Mesothelial cell of epicardium (in vitro differentiated cells): ENCODE measurements at places on chromosomes 1 and 21. TPM values are rescaled to one million over a fixed set of nuclear protein-coding genes. Genes with fewer than 3 reads are reported as not detected.

GBP4 gene
- total RNA-seq: 4.8 to 6.7 TPM (median 5.5 TPM) in 3 replicates

LCE2B gene
- not detected in 3 replicates for total RNA-seq

MRAP gene
- not detected in 3 replicates for total RNA-seq

RNF207 gene
- total RNA-seq: 467 to 481 TPM (median 477 TPM) in 3 replicates

KCNJ10 gene
- 0.14 to 0.27 TPM (median 0.22 TPM) in 3 replicates for total RNA-seq

CBS gene
- total RNA-seq: 30.2 to 32.1 TPM (median 31.4 TPM) in 3 replicates

KRTAP7-1 gene
- total RNA-seq: not detected in 3 replicates

TPTE gene
- total RNA-seq: not detected in 3 replicates

RNU1-2 gene
- total RNA-seq: 3,774 to 3,945 TPM (median 3,937 TPM) in 3 replicates

ODF2L gene
- 66.4 to 74.0 TPM (median 71.7 TPM) in 3 replicates for total RNA-seq

DNTTIP2 gene
- total RNA-seq: 46.4 to 49.6 TPM (median 47.4 TPM) in 3 replicates

KRTAP10-6 gene
- not detected in 3 replicates for total RNA-seq

GJC2 gene
- 2.5 to 2.6 TPM (median 2.5 TPM) in 3 replicates for total RNA-seq
